ENCODE measurements at places on chromosomes 1 and 21. TPM values are rescaled to one million over a fixed set of nuclear protein-coding genes. Genes with fewer than 3 reads are reported as not detected.

- H3K27ac ChIP-seq, result peak overlapping the region; percentile 43
- no peak overlapping the region for H3K4me3 ChIP-seq
These were observed 151.8 kb upstream of the B3GALT2 start for GRCh38 chr1:193338194-193338593.

The TPTE gene
- not detected for total RNA-seq

The LIN28A gene
- total RNA-seq, result not detected

DNA sequence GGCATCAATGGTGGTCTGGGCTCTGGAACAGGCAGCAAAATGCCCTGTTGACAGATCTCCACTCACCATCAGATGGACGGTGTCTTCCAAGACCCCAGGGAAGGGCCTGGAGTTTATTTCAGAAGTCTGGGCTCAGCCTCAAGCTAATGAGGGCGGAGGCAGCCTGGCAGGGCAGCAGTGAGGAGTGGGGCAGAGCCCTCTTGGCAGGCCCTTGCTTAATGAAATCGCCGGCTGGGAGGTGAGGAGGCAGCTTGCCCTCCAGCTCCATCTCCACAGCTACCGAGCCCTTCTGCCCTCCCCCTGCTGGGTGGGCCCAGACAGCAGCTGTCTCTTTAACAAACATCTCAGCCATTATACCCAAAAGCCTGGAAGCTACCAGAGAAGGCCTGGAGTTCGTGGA is 22.0 kb upstream of the GRIK3 start:
- H3K27me3 ChIP-seq, result peaks cover 44% of the 10 kb centered on the region
- H3K27ac ChIP-seq, result no peak overlapping the region
- no peak for DNase-seq
- no peak overlapping the region for H3K4me3 ChIP-seq
- no peaks in the 10 kb centered on the region for H3K36me3 ChIP-seq
- no peaks in the 10 kb centered on the region for H3K4me1 ChIP-seq

DNA sequence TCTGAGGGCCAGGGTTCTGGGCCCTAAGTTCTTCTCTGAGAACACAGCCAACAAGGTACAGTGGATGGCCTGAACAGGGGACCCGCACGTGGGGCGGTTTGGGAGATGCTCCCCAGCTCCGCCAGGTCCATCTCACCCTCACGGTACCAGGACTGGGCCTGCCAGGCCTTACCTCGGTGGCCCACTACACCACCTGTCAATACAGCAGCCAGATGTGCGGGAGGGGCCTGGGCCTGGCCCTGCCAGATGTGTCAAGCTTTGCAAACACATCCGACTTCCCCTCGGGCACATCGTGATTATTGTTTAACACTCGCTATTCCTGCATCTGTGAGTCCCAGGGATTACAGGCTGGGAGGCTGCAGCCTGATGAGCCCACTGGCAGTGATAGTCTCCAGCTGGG is 122.4 kb downstream of the LACTBL1 start:
- peak overlapping the region; percentile 92 for H3K27ac ChIP-seq
- H3K36me3 ChIP-seq, result peaks cover 6% of the 10 kb centered on the region
- no peak for DNase-seq
- H3K4me1 ChIP-seq, result peaks cover 74% of the 10 kb centered on the region
- H3K27me3 ChIP-seq, result no peaks in the 10 kb centered on the region

GRCh38 chr1:18491168-18491567 is 10.4 kb downstream of the KLHDC7A start:
- no peaks in the 10 kb centered on the region for H3K4me1 ChIP-seq
- no peak for DNase-seq
- no peaks in the 10 kb centered on the region for H3K36me3 ChIP-seq
- H3K27ac ChIP-seq, result no peak overlapping the region

- H3K4me1 ChIP-seq, result no peaks in the 10 kb centered on the region
- H3K36me3 ChIP-seq, result peaks cover 6% of the 10 kb centered on the region
- H3K27me3 ChIP-seq, result no peaks in the 10 kb centered on the region
- DNase-seq, result no peak
These were observed 160.5 kb upstream of the HMCN1 start for GRCh38 chr1:185573677-185574076.

DNA sequence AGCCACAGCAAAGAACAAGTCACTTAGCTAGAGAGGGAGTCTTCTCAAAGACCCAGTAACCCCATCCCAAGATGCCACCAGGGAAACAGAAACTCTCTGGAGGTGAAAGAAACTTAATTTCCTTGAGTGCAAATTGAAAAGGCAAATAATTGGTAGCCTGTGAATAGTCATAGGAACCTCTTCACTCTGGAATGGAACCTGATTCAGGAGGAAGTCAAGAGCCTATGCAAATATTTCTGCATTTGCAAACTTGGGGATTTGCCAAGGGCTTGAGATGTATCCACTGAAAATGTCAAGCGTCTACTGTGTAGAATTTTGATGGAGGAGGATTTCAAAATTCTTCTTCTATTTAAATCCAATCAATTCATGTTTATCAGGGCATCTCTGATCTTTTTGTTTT is 5.7 kb downstream of the HIVEP3 start:
- H3K27me3 ChIP-seq, result peaks cover 7% of the 10 kb centered on the region
- no peak for DNase-seq
- no peak overlapping the region for H3K27ac ChIP-seq
- H3K4me1 ChIP-seq, result peaks cover 20% of the 10 kb centered on the region

The MAP3K7CL gene
- total RNA-seq, result 0.34 TPM

DNA sequence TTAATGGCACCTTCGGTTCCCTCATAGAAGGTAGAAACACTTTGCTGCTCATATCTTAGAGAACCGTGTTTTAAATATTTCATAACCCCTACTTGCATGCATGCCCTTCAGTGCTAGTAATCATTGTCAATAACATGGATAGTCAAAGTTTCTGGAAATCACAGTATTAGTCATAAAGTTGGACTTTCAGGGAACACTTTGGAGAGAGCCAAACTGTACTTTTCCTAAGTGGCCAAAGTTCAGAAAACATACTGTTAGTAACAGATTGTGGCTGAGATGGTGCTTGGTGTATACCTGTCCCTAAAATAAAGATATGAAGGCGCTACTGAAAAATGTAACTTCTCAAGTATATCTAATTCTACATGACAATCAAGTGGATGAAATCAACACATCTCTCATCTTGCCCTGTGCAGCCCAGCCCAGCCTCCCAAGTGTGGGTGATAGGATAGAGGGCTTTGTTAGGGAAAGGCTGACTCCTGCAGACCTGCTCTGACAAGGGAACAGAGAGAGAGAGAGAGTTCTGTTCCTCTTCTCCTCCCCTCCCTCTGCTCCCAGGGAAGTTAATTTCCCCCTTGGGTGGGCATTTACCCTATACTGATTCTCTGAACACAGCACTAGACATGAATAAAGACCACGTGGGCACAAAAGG is 14.4 kb downstream of the MYOC start:
- H3K4me1 ChIP-seq, result peaks cover 4% of the 10 kb centered on the region
- no peak overlapping the region for H3K27ac ChIP-seq
- H3K27me3 ChIP-seq, result peaks cover 6% of the 10 kb centered on the region

- no peaks in the 10 kb centered on the region for H3K4me1 ChIP-seq
- no peaks in the 10 kb centered on the region for H3K27me3 ChIP-seq
- H3K36me3 ChIP-seq, result peaks cover 11% of the 10 kb centered on the region
- no peak overlapping the region for H3K4me3 ChIP-seq
- no peak overlapping the region for H3K27ac ChIP-seq
- DNase-seq, result no peak
These were observed 22.7 kb downstream of the ZFYVE9 start for GRCh38 chr1:52164604-52165003.

DNA sequence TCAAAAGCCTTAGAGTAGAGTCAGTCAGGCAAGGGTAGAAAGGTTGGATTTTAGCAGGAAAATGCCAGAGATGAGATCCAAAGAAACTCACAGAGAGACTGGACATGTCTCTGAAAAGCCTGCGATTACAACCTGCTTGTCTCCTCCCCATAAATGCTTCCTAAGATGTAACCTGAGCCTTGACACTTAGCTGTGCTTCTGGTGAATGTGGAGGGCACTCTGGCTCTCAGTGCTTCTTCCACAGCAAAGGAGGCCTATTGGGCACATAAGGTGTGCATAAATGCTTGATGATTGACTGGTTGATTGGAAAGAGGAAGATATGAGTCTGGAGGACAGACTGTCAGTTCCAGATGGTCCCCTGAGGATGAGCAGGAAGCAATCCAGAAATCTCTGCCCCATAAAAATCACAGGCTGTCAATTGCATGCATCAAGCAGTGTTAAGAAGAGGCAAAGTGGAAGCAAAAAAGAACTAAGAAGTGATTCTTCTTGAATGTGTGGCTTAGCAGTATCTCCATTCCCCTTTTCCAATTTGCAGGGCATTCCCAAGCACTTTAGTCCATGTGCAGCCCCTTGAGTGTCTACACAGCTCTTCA is 236.2 kb upstream of the RRP15 start:
- no peak overlapping the region for H3K27ac ChIP-seq
- no peaks in the 10 kb centered on the region for H3K36me3 ChIP-seq
- DNase-seq, result no peak
- H3K4me3 ChIP-seq, result no peak overlapping the region

- no peak for DNase-seq
- no peak overlapping the region for H3K4me3 ChIP-seq
- no peaks in the 10 kb centered on the region for H3K36me3 ChIP-seq
- H3K27ac ChIP-seq, result no peak overlapping the region
- peaks cover 12% of the 10 kb centered on the region for H3K4me1 ChIP-seq
- H3K27me3 ChIP-seq, result no peaks in the 10 kb centered on the region
These were observed 5.7 kb downstream of the IL23R start for GRCh38 chr1:67171978-67172377.

- H3K36me3 ChIP-seq, result no peaks in the 10 kb centered on the region
- peaks cover 20% of the 10 kb centered on the region for H3K4me1 ChIP-seq
- H3K27me3 ChIP-seq, result peaks cover 77% of the 10 kb centered on the region
- peak overlapping the region; percentile 74 for H3K4me3 ChIP-seq
- DNase-seq, result no peak
These were observed 2.5 kb upstream of the CDKN2C start for GRCh38 chr1:50967416-50968157.

- H3K27me3 ChIP-seq, result peaks cover 88% of the 10 kb centered on the region
- H3K4me1 ChIP-seq, result no peaks in the 10 kb centered on the region
- no peak overlapping the region for H3K27ac ChIP-seq
- no peak for DNase-seq
These were observed 12.1 kb upstream of the FAM43B start for GRCh38 chr1:20540281-20540680.

Data from mesothelial cell of epicardium (in vitro differentiated cells).